ENCODE measurements at places on chromosomes 1 and 21. TPM values are rescaled to one million over a fixed set of nuclear protein-coding genes. Genes with fewer than 3 reads are reported as not detected.

C1QB gene
- 190 TPM for total RNA-seq

- DNase-seq: no peak
Observed at GRCh38 chr1:159172614-159173291, 1.3 kb downstream of the CADM3 start.

SWT1 gene
- 5.6 TPM for total RNA-seq

- DNase-seq: no peak
Observed at GRCh38 chr1:8378178-8378577, 60.3 kb downstream of the SLC45A1 start.

GRCh38 chr1:202807451-202807925 is 733 bp downstream of the KDM5B start:
- peak; percentile 16 for DNase-seq

- DNase-seq: no peak
Observed at GRCh38 chr1:188769936-188770335, 1707.7 kb downstream of the BRINP3 start.

CFAP74 gene
- not detected for total RNA-seq

DNA sequence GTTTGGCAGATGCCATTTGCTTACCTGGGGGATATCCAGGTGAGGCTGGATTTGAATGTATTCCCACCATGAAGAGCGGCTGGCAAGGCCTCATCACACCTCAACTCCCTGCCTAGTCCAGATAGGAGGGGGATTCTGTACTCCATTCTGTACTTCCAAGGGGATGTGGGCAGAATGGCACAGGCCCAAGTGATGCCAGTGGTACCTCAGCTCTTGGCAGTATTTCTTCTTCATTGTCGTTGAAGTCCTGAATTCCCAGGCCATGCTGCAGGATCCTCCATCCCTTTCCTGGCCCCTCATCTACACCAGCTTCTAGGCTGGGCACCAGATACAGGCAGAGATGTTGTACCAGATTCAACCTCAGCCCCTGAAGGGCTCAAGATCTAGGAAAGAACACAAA is 47.9 kb downstream of the KLHDC7A start:
- no peak for DNase-seq

HMCN1 gene
- total RNA-seq: 3.7 TPM

- no peak for DNase-seq
Observed at GRCh38 chr1:175130649-175131045, 61.9 kb downstream of the KIAA0040 start.

DNA sequence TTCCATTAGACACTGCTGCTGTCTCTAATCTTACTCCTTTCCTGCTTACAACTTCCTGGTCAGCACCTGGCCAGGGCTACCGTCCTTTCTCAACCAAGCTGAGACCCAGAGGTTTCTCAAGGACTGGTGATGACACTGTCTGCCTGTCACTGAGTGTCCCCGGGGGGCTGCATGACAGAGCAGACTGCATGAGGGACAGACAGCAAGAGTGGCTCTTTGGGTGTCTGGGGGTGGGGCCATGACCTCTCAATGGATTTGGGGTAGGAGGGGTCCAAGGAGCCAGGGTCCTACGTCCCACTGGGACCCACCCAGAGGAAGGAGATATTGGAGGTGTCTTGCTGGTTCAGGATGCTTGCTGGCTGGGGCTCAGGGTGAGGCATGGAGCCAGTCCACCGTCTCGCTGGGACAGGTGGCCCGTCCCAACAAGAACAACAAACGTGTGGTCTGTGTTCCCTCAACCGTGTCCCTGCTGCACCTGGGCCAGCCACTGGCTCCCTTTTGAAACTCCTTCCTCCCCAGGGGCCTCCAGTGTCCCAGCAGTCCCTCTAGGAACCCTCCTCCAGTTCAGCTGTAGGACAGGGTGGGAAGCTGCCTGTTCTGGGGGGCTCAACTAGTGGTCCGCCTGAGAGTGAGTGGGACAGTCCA is 344.6 kb upstream of the AJAP1 start:
- DNase-seq: no peak

- no peak for DNase-seq
Observed at GRCh38 chr1:194512345-194512744, 1325.9 kb upstream of the B3GALT2 start.

LRRC3 gene
- total RNA-seq: 15.6 TPM

DNA sequence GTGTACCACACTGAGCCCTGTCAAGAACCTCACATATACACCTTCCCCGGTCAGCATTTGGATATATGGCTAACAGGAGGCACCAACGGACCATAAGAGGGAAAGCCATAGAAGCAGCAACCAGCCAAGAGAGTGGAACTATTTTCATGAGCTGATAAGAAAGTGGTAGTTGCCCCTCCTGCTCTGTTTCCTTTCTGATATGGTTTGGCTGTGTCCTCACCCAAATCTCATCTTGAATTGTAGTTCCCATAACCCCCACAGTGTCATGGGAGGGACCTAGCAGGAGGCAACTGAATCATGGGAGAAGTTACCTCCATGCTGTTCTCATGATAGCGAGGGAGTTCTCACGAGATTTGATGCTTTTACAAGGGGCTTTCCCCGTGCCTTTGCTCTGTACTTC is 366.1 kb upstream of the DAB1 start:
- no peak for DNase-seq

GRCh38 chr1:221863635-221864034 is 121.7 kb upstream of the DUSP10 start:
- no peak for DNase-seq

DNA sequence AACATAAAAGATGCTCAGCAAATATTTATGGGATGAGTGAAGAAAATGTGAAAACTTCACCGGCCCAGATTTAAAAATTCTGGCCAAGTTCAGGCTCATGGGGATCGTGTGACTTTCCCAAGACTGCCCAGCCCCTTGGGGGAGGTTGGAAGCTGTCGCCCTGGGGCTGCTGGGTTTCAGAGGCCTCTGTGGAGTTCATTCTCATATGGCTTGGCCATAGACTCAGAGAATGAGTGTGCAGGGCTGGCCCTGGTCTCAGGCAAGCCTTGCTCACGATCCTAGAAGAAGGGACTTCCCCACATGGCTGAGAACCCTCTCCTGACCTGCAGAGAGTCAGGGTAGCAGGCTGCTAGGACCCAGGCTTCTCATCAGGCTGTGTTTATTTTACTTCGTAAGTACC is 24.6 kb downstream of the PADI2 start:
- DNase-seq: no peak

DNA sequence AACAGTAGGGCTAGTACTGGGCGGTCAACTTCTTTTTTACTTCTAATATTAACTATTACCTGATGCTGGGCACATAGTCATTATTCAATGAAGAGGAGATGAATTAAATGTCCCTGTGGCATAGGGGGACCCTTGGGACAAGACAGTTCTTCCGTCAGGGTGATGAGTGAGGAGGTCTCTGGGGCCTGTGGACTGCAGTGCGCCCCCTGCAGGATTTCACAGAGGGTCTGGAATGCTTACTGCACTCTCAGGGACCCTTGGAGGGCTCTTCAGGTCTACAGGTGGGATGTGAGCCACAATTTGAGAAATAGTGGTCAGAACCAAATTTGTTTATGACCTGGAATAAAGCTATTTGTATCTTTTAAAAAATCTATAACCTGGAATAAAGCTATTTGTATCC is 149.4 kb downstream of the FAM78B start:
- no peak for DNase-seq

- DNase-seq: no peak
Observed at GRCh38 chr1:64745986-64746940, 1.4 kb downstream of the RAVER2 start.

- DNase-seq: no peak
Observed at GRCh38 chr1:226466296-226466695, 58.4 kb upstream of the PARP1 start.

DNA sequence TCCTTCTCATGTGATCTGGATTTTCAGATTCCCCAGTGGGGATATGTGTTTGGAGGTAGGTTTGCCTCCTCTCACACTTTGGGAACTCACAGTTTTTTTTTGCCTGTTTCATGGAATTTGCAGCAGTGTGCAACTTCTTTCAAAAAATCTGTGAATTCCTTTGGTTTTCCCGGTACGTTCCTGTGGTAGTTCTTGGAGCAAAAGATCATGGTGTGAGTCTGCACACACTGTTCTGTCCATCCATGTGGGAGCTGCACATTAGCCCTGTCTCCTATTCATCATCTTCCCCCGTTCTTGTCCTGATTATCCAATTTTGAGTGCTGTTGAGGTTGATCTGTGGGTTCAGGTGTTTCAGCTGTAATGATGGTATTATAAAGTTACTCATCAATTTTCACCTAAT is 30.3 kb upstream of the TACSTD2 start:
- DNase-seq: no peak

DNA sequence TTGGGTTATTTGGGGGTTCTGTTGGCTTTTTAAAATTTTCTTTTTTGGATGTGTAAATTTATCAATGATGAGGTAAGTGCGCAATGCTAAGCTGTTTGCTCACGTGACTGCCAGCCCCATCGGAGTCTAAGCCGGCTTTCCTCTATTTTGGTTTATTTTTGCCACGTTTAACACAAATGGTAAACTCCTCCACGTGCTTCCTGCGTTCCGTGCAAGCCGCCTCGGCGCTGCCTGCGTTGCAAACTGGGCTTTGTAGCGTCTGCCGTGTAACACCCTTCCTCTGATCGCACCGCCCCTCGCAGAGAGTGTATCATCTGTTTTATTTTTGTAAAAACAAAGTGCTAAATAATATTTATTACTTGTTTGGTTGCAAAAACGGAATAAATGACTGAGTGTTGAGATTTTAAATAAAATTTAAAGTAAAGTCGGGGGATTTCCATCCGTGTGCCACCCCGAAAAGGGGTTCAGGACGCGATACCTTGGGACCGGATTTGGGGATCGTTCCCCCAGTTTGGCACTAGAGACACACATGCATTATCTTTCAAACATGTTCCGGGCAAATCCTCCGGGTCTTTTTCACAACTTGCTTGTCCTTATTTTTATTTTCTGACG is 3.1 kb downstream of the OLIG2 start:
- DNase-seq: no peak

DNA sequence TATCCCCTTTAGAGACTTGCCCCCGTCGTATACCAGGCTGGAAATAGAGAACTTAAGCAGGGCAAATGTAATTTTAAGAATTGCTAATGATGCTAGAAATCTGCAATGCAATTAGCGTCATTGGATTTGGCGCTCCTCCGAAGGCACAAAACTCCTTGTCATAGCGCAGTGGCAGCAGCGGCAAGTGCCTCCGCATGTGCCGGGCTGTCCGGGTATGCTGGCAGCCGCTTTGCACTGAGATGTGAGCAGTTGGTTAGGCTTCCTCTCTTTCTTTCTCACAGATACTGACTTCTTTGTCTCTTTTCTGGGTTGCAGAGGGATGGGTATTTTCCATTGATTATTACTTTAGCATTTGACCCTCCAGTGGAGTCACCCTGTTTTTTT is 193.4 kb upstream of the LMO4 start:
- no peak for DNase-seq

DNA sequence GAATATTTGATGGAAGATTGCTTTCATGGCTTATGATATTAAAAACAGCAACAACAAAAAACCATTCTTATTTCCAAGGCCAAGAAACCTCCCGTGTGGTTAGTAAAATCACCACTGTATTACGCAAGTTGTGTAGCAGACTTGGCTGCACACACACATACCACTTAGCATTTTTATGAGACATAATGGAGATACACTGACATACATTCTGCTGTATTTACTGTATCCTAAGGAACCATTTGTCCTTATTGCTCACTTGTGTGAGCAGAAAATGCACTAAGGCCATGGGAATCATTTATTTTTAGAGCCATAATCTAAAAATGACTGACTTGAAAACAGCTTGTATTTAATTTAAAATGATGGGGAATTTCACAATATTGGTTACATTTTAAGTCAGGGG is 584 bp upstream of the C1orf141 start:
- no peak for DNase-seq

DNA sequence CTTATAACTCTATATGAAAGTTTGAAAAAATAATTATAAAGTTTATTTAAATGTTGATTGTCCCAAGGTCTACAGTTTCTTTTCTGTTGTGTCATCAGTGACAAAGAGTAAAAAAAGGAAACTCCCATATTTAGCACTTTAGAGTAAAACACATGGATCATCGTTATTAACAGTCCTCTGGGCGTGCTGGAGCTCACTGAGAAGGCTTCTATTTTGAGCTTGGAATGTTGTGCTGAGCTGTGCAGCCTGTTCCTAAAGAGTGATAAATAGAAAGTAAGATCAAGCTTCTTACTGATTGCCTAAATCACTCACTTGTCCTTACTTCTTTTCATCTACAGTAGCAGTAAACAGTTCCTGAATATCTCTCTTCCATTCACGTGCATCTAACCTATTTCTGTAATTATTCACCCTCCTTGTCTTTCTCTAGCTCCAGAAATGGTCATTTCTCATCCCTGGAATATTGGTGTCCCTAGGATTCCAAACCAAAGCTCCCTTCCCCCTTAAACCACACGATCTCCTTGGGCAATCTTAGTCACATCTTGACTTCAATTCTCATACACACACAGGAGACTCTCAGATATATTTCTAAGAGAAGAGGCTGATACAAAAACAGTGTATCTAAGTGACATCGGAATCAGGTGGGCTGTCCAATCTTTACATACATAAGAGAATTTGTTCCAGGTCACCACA is 11.9 kb downstream of the GBP5 start:
- DNase-seq: no peak

GRCh38 chr1:10848109-10848684 is 51.8 kb upstream of the CASZ1 start:
- DNase-seq: no peak

CCDC190 gene
- 0.58 TPM for total RNA-seq

DNA sequence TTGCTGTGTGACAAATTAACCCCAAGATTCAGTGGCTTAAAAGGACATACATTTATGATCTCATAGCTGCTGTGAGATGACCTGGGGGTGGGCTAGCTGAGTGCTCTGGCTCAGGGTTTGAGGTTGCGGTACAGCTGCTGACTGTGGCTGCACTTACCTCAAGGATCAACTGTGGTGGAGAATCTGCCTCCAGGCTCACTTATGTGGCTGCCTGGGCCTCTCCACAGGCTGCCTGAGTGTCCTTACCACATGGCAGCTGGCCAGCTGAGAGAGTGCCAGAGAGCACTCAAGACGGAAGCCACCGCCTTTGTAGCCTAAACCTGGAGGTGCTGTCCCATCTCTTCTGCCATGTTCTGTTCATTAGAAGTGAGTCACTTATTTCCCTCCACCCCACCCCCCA is 5.7 kb downstream of the LRRC71 start:
- peak; percentile 65 for DNase-seq

GRCh38 chr1:168390271-168390670 is 109.6 kb downstream of the TBX19 start:
- DNase-seq: no peak

ALPL gene
- total RNA-seq: 4.0 TPM

HPCAL4 gene
- 0.20 TPM for total RNA-seq

GRCh38 chr1:232988572-232989040 is 38.2 kb downstream of the NTPCR start:
- DNase-seq: no peak

All from mucosa of gallbladder (tissue), 1 donor.